NCI-H510A (cell line): ENCODE measurements at places on chromosomes 2 and 18.

GRCh38 chr2:177799531-177799930, 273.0 kb downstream of the PDE11A start:
- no peak for DNase-seq

DNA sequence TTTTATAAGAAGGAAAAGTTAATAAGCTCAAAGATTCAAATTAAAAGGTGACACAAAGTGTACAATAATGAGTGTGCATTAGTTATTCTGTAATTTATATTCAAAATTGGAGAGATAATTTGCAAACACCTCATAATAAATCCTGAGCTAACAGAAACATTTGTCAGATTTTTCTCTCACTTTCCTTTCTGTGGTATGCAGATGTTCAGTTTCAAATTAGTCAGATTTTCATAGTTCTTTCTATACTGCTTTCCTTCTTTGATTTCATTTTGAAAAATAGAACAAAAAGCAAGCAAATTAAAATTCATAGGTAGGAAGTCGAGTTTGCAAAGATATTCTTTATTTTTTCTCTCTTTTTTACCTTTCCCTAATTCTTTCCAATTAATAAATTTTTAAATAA, 1420.1 kb upstream of the NXPH2 start:
- DNase-seq: no peak

GRCh38 chr18:58194028-58194427, 150.0 kb downstream of the NEDD4L start:
- DNase-seq: no peak

GRCh38 chr2:48075631-48076030, 169.3 kb upstream of the FBXO11 start:
- DNase-seq: no peak

GRCh38 chr2:188291142-188291616, 495 bp upstream of the GULP1 start:
- DNase-seq: no peak

GRCh38 chr2:36706021-36706876, 9.7 kb downstream of the VIT start:
- no peak for DNase-seq

DNA sequence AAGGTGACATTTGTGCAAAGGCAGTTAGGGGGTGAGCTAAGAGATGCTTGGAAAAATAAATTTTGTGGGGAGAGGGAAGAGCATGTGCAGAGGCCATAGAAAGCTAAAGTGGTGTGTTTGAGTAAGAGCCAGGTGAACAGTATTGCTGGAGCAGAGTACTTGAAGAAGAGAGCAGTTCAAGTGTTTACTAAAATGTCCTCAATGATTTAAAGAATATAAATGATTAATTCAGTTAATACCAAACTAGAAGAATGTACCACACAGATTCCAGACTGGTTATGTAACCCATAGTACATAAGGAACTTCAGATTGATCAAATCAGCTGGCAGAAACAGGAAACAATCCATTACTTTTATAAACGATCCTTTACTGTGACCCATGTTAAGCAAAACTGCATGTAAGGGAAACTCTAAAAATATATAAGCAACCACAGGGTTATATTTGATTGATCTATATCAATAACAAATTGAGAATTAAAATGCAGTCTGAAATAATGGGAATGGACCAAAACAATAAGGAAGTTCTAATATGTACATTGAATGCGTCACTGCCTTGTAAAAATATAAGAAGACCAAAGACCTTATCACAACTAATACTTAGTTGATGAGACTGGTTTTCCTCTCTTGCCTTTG, 76.9 kb downstream of the LDAH start:
- peak; percentile 43 for DNase-seq

GRCh38 chr2:45833968-45834344, 182.5 kb downstream of the PRKCE start:
- DNase-seq: no peak

GRCh38 chr2:15889442-15890123, 50.8 kb upstream of the MYCN start:
- no peak for DNase-seq

DNA sequence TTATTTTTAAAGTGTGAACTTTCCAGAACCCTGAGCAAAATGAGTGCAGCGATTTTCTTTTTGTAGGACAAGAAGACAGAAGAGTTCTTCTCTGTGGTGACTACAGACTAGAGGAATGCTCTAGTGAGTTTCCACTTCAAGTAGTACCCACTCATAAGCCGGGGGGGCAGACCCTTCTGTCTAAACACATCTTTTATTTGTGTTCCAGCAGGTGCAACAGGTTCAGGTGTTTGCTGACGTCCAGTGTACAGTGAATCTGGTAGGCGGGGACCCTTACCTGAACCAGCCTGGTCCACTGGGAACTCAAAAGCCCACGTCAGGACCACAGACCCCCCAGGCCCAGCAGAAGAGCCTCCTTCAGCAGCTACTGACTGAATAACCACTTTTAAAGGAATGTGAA, 25.2 kb downstream of the PTRHD1 start:
- peak; percentile 50 for DNase-seq

GRCh38 chr2:73109431-73110167, 3.1 kb downstream of the RAB11FIP5 start:
- no peak for DNase-seq

DNA sequence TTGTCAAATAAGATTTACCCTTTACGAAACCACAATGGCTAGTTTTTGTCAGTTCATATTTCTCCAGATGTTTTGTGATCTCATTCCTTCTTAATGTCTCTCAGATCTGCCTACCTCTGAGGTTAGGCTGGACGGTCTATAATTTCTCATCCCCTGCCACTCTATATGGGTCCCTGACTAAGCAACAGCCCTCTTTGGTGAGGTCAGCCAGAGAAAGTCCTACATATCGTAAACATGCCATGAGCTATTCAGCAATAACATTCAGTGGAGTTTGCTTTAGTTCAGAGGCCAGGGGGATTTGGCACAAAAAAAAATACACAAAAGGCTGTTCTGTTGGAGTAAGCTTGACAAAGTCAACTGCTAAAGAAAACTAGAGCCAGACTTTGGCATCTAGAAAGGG, 192.1 kb upstream of the NCKAP5 start:
- no peak for DNase-seq

DNA sequence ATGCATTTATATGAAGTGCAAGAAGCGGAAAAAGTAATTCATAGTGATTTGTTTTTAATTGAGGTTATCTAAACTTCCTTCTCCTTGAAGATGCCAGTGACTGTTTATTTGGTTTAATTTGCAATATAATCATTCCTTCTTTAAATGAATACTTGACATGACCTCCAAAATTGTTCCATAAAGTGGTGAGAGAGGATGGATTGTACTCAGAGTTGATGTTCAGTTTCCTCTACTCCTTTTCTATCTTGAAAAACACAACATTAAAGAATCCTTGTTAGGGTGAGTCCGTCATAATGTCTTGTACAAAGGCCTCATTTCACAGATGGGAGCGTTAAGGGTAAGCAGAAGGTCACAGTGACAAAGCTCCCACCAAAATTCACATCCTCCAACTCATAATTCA, 756.1 kb upstream of the KLHL29 start:
- DNase-seq: no peak

GRCh38 chr2:241692448-241692847, 5.8 kb upstream of the DTYMK start:
- no peak for DNase-seq

DNA sequence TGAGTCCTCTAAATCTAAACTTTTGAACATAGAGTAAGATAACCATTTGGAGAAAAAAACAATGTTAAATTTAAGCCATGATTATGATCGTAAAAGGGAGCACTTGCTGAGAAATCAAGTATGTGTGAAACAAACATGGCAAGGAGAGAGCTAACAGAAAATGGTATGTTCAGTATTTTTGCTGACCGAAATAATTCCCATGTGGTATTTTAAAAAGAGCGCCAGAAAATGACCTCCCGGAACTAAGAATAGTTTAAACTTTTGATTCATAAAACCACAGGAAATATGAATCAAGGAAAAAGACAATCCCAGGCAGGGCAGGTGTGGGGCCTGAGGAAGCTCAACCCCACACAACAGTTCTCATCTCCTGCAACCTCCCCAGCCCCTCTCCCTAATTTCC, 74.2 kb downstream of the DOCK10 start:
- no peak for DNase-seq

DNA sequence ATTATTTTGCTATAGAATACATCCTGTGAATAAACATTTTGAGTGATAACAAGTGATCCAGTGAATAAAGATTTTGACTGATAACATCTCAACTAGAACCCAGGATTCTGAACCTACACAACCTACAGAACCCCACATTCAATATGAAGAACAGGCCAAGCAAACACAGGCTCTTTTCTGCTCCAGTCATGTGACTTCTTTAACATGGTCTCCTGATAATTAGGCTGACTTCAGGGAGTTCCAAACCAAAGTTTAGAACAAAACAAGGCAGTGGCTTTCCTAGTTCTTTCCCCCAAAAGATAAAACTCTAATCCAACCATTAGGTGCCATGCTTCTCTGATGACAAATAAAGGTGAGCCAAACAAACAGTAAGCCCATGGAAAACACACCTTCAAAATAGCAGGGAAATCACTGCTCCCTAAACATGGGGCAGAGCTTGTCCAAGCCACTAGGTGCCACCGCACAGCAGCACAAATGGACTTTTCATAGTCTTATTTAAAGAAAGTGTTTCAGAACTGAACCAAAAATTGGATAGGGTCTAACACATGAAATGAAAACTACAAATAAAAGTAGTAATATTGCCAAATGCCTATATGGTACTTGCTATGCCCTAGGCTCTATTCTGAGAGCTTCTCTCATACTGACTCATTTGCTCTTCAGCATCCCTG, 95.3 kb downstream of the EVA1A start:
- DNase-seq: no peak

- DNase-seq: no peak
Measured at GRCh38 chr2:45729753-45730512, 78.5 kb downstream of the PRKCE start.

DNA sequence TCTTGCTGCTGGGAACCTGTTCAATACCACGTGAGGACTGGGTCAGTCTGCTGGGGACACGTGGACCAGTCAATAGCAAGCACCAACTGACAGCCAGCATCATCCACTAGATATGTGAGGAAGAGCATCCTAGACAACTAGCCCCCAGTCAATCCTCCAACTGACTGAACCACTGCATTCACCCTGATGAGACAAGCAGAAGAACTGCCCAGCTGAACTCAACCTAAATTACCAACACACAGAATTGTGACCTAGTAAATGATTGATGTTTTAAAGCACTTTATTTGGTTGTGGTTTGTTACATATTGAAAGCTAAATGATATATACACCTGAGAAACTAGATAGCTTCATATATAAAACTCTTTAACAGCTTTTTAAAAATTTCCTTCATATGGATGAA, 15.7 kb downstream of the IRS1 start:
- DNase-seq: no peak

DNA sequence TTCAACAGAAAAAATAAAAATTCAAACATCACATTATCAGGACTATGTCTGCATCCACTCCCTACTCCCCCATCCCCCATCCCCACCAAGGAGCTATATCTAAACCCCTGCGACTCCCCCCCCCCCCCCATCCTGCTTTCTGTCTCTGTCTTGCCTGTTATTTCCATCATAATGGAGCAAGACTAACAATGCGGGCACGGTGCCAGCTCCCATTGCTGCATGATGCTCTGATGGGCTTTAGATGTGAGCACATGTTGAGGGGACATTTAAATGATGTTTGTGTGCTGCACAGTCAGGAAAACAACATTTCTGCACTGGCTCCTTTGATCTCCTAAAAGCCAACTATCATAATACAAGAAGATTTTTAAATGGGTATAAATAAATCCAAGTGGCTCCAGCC, 644.2 kb upstream of the SETBP1 start:
- no peak for DNase-seq

- DNase-seq: no peak
Measured at GRCh38 chr2:143504397-143504796, 375.2 kb downstream of the ARHGAP15 start.

- no peak for DNase-seq
Measured at GRCh38 chr2:126679094-126679713, 23.2 kb downstream of the GYPC start.

DNA sequence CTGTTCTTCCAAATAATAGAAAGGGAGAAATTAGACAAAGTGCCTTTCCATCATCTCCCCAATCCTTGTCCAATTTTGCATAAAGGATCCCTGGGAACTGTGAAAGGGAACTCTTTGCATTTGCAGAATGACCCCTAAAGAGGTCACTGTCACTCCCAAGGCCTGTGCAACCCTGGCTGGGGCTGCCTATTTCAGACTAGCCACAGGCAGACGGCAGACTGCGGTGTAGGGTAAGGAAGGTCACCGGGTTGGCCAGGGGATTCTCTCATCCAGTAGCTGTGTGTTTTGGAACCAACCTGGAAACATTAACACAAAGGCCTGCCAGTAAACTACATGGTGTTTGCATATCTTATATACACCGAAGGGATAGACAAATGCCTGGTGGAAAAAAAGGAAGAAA, 818.7 kb downstream of the BCL11A start:
- DNase-seq: peak; percentile 52

DNA sequence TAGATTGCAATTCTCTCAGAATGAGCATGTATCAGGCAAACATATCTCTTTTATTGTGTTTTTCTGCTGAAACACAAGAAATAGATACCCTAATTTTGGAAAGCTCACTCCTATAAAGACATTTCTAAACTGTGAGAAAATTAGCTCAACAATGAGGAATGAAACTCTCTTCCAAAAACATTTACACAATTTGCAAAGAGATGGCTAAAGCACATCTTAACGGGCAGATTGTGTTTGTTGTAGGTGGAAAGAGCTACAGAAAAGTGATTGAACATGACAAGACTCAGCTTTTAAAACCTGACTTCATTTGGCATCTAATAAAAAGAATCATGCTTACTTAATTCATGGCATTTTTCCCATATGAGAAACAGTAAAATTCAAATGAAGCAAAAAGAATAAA, 175.0 kb upstream of the SLC39A10 start:
- DNase-seq: no peak

- no peak for DNase-seq
Measured at GRCh38 chr2:64952511-64953482, 36.4 kb upstream of the SLC1A4 start.

DNA sequence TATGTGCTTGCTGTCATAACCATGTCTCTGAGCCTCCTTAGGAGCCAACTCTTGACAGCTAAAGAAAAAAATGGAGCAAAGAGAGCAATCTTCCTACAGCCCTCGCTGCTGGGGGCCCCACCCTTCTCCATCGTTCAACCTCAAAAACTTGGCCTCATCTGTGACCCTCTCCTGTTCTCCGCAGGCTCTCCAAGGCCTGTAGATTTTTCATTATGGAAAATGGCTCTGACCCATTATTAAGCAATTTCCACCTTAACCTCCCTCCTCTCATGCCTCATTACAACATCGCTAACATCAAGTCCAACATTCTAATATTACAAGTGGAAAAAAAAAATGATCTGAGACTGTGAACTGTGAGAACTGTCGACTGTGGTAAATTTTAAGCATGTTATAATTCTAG, 98.7 kb downstream of the SLC8A1 start:
- DNase-seq: no peak

DNA sequence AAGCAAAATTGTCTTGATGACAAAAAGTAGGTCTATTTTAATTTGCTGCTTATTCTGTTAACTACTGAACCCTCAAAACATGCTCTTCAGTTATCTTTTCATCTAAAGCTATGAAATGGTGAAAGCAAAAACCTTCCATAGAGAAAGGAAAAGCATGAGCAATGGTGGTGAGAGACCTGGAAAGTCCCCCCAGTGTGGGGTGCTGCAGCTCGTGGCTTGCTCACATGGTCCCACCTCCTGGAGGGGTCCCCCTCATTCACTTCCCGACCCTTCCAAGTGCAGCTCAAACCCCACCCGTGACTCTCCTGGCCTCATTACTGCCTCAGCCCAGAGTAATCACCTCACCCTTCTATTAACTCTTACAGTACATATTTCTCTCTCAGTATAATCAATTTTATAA, 301.8 kb upstream of the HNRNPA3 start:
- DNase-seq: no peak
